Natural killer cell (primary cell): ENCODE measurements at places on chromosomes 13 and 19.

DNA sequence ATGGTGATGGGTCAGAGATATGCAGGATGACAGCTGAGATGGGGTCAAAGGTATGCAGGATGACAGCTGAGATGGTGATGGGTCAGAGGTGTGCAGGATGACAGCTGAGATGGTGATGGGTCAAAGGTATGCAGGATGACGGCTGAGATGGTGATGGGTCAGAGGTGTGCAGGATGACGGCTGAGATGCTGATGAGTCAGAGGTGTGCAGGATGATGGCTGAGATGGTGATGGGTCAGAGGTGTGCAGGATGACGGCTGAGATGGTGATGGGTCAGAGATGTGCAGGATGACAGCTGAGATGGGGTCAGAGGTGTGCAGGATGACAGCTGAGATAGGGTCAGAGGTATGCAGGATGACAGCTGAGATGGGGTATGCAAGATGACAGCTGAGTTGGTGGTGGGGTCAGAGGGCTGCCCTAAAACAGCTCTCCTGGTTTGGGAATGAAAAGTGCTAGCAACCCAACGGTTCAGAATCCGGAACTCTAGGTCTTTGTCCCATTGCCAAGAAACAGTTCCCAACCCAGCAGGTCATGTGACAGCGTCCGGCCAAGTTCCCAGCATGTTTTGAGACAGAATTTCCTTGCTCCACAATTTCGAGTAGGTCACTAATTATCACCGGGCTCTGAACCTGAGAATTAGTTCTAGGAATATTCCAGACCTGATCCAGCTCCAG, 3.2 kb downstream of the SELENOW start:
- H3K4me1 ChIP-seq: peaks cover 26% of the 10 kb centered on the region
- H3K27ac ChIP-seq: no peak overlapping the region
- H3K4me3 ChIP-seq: no peak overlapping the region
- peaks cover 22% of the 10 kb centered on the region for H3K36me3 ChIP-seq
- no peaks in the 10 kb centered on the region for H3K27me3 ChIP-seq

GRCh38 chr13:50685491-50685890, 158.0 kb downstream of the DLEU7 start:
- H3K27ac ChIP-seq: no peak overlapping the region
- no peaks in the 10 kb centered on the region for H3K36me3 ChIP-seq
- peaks cover 28% of the 10 kb centered on the region for H3K27me3 ChIP-seq
- H3K4me1 ChIP-seq: peaks cover 8% of the 10 kb centered on the region
- H3K4me3 ChIP-seq: no peak overlapping the region
- DNase-seq: no peak

- H3K4me3 ChIP-seq: peak within 1 kb of the TSS; percentile 64
- peak within 1 kb of the TSS; percentile 47 for H3K27ac ChIP-seq
- H3K36me3 ChIP-seq: no peaks in the 10 kb centered on the region
- peak; percentile 70 for DNase-seq
- peaks cover 4% of the 10 kb centered on the region for H3K27me3 ChIP-seq
Observed at GRCh38 chr13:52159159-52159982, at the start of gene NEK3. NEK3 (minus strand) TSS chr13:52159597; CDS start chr13:52156191, 3,406 bp downstream.

- DNase-seq: peak; percentile 73
- no peaks in the 10 kb centered on the region for H3K27me3 ChIP-seq
- peak overlapping the region; percentile 42 for H3K27ac ChIP-seq
- H3K36me3 ChIP-seq: peaks cover 29% of the 10 kb centered on the region
- H3K4me3 ChIP-seq: no peak overlapping the region
Observed at GRCh38 chr13:41356786-41357185, 45.7 kb downstream of the NAA16 start.

DNA sequence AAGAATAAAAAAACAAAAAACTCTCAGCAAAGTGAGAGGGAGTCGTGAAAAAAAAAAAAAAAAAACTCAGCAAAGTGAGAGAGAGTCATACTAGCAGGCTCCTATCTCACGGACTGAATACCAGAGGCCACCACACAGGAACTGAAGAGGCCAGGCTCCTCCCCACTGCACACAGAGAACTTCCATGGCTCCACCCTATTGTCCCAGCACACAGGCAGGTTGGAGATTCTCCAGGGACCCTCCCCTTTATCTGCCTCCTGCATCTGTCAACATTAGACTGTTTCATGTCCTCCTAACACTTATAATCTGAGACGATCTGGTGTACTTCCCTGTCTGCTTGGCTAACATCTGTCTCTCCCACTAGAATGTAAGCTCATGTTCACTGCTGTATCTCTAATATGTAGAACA, 37.0 kb upstream of the FARP1 start:
- H3K4me1 ChIP-seq: no peaks in the 10 kb centered on the region
- H3K4me3 ChIP-seq: no peak overlapping the region
- no peaks in the 10 kb centered on the region for H3K36me3 ChIP-seq
- DNase-seq: no peak
- no peak overlapping the region for H3K27ac ChIP-seq

DNA sequence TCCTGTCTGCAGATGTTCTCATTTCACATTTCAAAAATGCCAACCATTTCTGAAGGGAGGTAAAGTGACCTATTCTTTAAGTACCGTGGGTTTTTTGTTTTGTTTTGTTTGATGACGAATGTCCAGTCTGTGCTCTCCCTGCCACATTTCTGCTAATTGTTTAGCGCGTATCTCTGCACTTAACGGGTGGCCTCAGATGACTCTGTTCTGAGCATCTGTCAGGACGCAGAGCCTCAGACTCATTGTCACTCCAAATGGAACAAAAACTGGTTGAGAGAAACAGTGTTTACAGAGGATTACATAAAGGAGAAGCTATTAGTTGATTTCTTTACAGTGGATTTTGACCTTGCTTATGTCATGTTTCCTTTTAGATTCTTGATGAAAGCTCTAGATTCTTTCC, 23.7 kb downstream of the TPP2 start:
- no peak overlapping the region for H3K27ac ChIP-seq
- H3K27me3 ChIP-seq: no peaks in the 10 kb centered on the region
- H3K36me3 ChIP-seq: peaks cover 75% of the 10 kb centered on the region
- no peak overlapping the region for H3K4me3 ChIP-seq
- DNase-seq: no peak

DNA sequence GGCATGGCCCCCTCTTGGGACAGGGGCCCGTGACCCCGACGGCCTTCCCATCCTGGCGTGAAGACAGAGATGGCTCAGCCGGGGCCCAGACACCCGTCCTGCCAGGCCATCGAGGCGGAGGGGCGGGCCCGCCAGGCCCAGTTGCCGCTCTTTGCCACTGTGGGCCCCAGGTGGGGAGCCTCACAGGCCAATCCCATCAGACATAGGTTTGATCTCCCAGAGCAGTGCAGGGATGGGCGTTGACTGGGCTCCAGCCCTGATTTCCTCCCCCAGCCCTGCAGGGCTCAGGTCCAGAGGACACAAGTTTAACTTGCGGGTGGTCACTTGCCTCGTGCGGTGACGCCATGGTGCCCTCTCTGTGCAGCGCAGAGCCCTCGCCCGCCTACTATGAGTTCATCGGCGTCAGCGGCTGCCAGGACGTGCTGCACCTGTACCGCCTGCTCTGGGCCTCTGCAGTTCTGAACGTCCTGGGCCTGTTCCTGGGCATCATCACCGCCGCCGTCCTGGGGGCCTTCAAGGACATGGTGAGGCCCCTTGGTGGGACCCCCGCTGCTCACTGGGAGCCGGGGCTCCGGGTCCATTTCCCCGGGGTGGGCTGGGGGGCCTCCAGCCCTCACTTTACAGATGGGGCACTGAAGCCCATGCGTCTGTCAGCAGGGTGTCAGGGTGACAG, 42.4 kb downstream of the TMEM255B start:
- no peak for DNase-seq
- no peaks in the 10 kb centered on the region for H3K4me1 ChIP-seq
- H3K27ac ChIP-seq: no peak overlapping the region
- H3K27me3 ChIP-seq: no peaks in the 10 kb centered on the region
- no peaks in the 10 kb centered on the region for H3K36me3 ChIP-seq

GRCh38 chr19:2591537-2592291, 110.8 kb downstream of the GNG7 start:
- H3K36me3 ChIP-seq: no peaks in the 10 kb centered on the region
- no peaks in the 10 kb centered on the region for H3K27me3 ChIP-seq
- no peak overlapping the region for H3K27ac ChIP-seq
- DNase-seq: no peak

GRCh38 chr19:5018224-5019015, 49.5 kb downstream of the KDM4B start:
- peaks cover 12% of the 10 kb centered on the region for H3K4me1 ChIP-seq
- H3K36me3 ChIP-seq: peaks cover 11% of the 10 kb centered on the region
- no peak overlapping the region for H3K4me3 ChIP-seq
- no peak overlapping the region for H3K27ac ChIP-seq
- H3K27me3 ChIP-seq: no peaks in the 10 kb centered on the region
- DNase-seq: no peak

DNA sequence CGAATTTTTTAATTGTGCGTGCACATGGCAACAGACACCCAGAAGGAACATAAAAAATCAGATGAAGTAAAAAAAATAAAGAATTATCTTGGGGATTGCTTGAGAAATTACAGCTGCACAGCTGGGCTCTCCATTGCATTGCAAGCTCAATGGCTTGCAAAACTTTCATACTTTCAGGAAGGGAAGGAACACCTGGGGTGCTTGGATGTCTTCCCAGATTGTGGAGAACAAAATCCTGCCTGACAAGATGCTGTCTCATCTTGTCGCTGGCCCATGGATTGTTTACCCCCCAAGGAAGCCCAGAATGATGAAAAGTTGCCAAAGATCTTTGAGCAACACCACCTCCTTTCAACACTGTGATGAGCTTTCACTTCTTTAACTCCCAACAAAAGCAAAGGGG, 11.0 kb upstream of the CASP14 start:
- H3K4me3 ChIP-seq: no peak overlapping the region
- no peak for DNase-seq
- H3K27me3 ChIP-seq: no peaks in the 10 kb centered on the region
- H3K4me1 ChIP-seq: no peaks in the 10 kb centered on the region
- no peak overlapping the region for H3K27ac ChIP-seq
- no peaks in the 10 kb centered on the region for H3K36me3 ChIP-seq

- peaks cover 18% of the 10 kb centered on the region for H3K4me1 ChIP-seq
- no peak overlapping the region for H3K4me3 ChIP-seq
- DNase-seq: no peak
Observed at GRCh38 chr13:110338441-110339101, 31.5 kb downstream of the COL4A2 start.

DNA sequence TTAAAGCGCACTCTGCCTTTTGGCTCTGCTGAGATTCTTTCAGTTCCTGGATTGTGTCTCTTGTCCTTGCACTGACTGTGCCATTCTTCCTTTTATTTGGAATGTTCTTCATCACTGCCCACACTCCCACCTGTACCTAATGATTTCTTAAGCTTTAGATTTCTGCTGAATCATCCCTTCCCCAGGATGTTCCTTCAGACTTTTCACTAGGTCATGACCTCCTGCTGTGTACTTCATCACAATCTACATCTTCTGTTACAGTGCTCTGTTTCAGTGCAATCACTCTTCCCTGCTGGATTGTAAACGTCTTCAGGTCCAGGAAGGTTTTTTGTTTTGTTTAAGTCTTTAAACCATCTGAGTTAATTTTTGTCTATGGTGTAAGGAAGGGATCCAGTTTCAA, 281.0 kb downstream of the ATP8A2 start:
- H3K36me3 ChIP-seq: no peaks in the 10 kb centered on the region
- no peak overlapping the region for H3K27ac ChIP-seq
- H3K27me3 ChIP-seq: no peaks in the 10 kb centered on the region
- DNase-seq: no peak
- no peak overlapping the region for H3K4me3 ChIP-seq
- H3K4me1 ChIP-seq: peaks cover 3% of the 10 kb centered on the region

- peaks cover 68% of the 10 kb centered on the region for H3K4me1 ChIP-seq
- no peak overlapping the region for H3K4me3 ChIP-seq
- H3K27ac ChIP-seq: no peak overlapping the region
- DNase-seq: peak; percentile 29
Observed at GRCh38 chr19:38737281-38737865, 6.9 kb downstream of the CAPN12 start.

GRCh38 chr19:48466561-48467325, 2.4 kb upstream of the CYTH2 start:
- no peak overlapping the region for H3K4me3 ChIP-seq
- H3K27me3 ChIP-seq: no peaks in the 10 kb centered on the region
- no peak for DNase-seq
- peaks cover 10% of the 10 kb centered on the region for H3K36me3 ChIP-seq

GRCh38 chr13:108728370-108728769, 99.0 kb downstream of the MYO16 start:
- H3K27me3 ChIP-seq: no peaks in the 10 kb centered on the region
- DNase-seq: no peak
- no peak overlapping the region for H3K27ac ChIP-seq
- H3K36me3 ChIP-seq: no peaks in the 10 kb centered on the region
- H3K4me1 ChIP-seq: no peaks in the 10 kb centered on the region
- no peak overlapping the region for H3K4me3 ChIP-seq

- no peaks in the 10 kb centered on the region for H3K36me3 ChIP-seq
- H3K27me3 ChIP-seq: no peaks in the 10 kb centered on the region
- H3K4me3 ChIP-seq: no peak overlapping the region
- peaks cover 22% of the 10 kb centered on the region for H3K4me1 ChIP-seq
Observed at GRCh38 chr13:48220981-48221685, 11.9 kb upstream of the ITM2B start.

DNA sequence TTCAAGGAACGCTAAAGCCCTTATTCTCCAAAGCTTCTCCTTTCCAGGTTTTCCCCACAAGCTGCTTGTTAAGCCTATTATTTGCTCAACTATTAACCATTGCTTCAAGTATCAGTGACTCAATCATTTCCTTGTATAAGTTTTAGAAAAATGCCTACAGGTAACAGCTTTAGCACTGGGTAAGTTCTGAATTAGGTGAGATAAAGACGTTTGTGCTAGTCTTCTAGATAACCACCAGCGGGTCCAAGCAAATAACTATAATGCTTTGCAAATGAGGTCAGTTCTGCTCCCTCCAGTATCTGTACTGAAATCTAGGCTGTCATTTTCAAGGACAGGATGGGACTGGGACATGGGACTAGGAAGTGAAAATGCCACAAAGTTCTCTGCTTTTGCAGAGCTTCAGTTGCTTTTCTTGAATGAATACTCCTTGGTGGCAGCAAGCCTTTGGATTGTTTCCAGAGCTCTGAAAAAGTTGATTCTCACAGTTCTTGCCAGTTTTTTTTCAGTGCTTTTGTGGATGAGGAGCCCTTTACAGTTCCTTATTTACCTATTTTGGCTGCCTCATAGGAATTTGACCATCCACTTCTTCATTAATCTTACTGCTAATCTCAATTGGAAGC, 1487.7 kb downstream of the EFNB2 start:
- H3K36me3 ChIP-seq: no peaks in the 10 kb centered on the region
- H3K4me3 ChIP-seq: no peak overlapping the region
- H3K27me3 ChIP-seq: no peaks in the 10 kb centered on the region
- H3K4me1 ChIP-seq: no peaks in the 10 kb centered on the region
- no peak for DNase-seq
- H3K27ac ChIP-seq: no peak overlapping the region

GRCh38 chr19:3513229-3514140, 7.4 kb downstream of the FZR1 start:
- H3K27me3 ChIP-seq: no peaks in the 10 kb centered on the region
- peaks cover 46% of the 10 kb centered on the region for H3K4me1 ChIP-seq

GRCh38 chr19:33225458-33225926, at the start of gene SLC7A10:
SLC7A10 (minus strand) TSS chr19:33225850; CDS start chr19:33225703, 147 bp downstream.
- H3K36me3 ChIP-seq: no peaks in the 10 kb centered on the region
- peaks cover 35% of the 10 kb centered on the region for H3K27me3 ChIP-seq
- peaks cover 18% of the 10 kb centered on the region for H3K4me1 ChIP-seq
- H3K4me3 ChIP-seq: no peak within 1 kb of the TSS
- no peak within 1 kb of the TSS for H3K27ac ChIP-seq

GRCh38 chr13:79703772-79704171, 222.8 kb downstream of the NDFIP2 start:
- no peaks in the 10 kb centered on the region for H3K36me3 ChIP-seq
- H3K27me3 ChIP-seq: no peaks in the 10 kb centered on the region
- no peaks in the 10 kb centered on the region for H3K4me1 ChIP-seq
- no peak overlapping the region for H3K4me3 ChIP-seq
- no peak overlapping the region for H3K27ac ChIP-seq
- DNase-seq: no peak
